Motor neuron (in vitro differentiated cells): ENCODE measurements at places on chromosomes 7 and 10.

DNA sequence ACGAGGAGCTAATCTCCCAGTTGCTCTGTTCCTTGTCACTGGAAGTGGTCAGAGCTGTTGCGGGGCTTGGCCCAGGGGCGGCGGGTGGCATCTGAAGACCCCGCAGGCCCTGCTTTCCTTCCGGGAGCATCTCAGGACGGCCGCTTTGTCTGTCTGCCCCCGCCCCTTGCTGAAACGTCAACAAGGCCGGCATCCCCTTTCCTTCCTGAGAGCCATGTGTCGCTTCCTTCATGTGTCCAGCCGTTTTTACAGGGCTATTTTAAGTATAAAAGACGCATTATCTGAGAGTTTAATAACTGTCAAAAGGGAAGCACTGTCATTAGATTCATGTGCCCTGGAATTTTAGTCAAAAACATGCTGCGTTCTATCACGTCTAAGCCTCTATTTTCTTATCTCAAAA is 110.4 kb downstream of the CUX1 start:
- ATAC-seq: no peak

DNA sequence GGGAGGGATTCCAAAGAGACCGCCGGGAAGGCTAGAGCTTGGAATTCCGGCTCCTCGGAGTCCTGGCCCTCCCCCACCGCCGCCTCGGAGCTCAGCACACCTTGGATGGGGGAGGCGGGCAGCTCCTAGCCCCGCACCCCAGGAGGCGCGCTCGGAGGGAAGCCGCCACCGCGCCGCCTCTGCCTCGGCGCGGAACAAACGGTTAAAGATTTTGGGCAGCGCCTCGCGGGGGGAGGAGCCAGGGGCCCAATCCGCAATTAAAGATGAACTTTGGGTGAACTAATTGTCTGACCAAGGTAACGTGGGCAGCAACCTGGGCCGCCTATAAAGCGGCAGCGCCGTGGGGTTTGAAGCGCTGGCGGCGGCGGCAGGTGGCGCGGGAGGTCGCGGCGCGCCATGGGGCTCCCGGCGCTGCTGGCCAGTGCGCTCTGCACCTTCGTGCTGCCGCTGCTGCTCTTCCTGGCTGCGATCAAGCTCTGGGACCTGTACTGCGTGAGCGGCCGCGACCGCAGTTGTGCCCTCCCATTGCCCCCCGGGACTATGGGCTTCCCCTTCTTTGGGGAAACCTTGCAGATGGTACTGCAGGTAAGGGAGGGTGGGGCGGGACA is at the start of gene CYP26A1:
TSS of gene CYP26A1 (plus strand) at position 355 of the 608 bp plus-strand sequence. CDS start at position 397, 42 bp downstream.
- ATAC-seq: peak; percentile 72

GRCh38 chr7:138626846-138627245 is 74.3 kb downstream of the SVOPL start:
- ATAC-seq: no peak

- no peak for ATAC-seq
These were observed 562.1 kb downstream of the DNAJB6 start for GRCh38 chr7:157898802-157899505.

DNA sequence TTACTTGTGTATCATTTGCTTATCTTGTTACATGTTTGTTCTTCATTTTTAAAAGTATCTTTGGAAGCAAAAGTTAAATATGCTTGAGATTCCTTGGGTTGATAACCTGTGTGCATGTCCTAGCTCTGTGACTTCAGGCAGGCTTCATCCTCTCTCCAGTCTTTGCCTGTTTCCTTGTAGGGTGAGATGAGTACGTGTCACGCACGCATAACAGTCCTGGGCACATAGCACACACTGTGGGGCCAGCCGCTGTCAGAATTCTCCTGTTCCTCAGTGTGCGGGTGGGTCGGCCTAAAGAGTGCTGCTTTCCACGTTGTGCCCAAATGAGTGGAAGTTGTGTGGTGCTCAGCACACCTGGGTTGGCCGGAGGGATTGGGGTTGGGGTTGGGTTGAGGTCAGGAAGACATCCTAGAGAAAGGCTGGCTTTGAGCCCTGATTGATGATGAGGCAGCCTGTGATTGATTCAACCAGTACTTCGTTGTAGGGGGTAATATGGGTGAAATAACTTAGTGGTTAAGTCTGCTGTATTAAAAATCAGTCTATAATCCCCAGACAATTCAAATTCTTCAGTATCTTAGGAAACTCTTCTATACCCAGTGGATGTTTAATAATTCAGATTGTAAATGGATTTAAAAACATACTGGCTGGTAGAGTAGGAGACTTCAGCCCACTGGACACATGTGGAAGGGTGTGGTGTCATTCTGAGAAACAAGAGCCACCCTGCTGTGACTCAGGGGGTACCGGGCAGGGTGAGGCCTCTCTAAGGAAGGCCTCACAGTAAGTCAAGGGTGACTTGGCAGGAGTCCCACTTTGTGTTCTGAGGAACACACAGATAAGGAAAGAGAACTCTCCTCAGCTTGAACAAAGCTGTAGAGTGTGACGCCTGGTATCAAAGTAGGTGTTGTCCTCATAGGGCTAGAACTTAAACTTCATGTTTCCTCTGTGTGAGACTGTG is 54.8 kb downstream of the DAGLB start:
- ATAC-seq: peak; percentile 93

- ATAC-seq: no peak
These were observed 6.2 kb upstream of the MBL2 start for GRCh38 chr10:52778511-52779392.
